RWPE2 (cell line): ENCODE measurements at places on chromosomes 3 and 15.
A peak's percentile ranks its signal among the peaks of the same experiment; 100 is the strongest.

- no peak for DNase-seq
These were observed 106.2 kb downstream of the DGKG start for GRCh38 chr3:186255703-186256331.

DNA sequence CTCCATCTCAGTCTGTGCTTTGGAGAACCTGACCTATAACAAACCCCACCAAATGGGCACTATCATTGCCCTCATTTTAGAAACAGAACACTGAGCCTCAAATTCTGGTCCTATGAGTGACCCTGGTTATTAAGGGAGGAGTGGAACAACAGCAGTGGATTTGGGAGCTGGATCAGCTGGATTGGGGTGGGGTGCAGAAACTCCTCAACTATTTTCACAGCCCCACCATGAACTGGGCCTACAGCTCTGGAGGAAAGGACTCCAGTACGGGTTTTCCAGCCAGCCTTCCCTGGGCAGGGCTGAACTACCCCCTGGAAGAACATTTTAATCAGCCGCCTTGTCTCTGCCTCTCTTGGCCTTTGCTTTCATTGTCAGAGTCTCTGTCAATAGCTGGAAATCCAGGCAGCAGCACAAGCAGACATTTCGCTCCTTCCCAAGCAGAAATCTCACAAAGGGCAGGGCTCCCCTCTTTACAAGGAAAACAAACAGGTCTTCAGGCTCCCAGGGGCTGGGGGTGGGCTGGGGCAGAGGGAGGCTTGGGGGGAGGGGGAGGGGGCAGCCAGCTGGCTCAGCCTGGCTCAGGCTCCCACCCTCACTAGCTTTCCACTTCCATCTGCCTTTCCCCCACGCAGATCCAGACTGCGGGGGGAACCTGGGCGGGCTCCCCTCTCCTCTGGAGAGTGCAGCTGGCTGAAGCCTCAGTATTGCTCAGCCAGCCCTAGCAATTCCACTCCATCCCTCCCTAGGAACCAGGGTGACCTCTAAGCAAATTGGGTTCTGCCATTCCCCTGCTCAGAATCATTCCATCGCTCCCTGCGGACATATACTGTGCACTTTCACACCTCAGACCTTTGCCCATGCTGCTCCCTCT lies 13.7 kb upstream of the TLE3 start:
- DNase-seq: no peak

- no peak for DNase-seq
These were observed 277.2 kb downstream of the TBL1XR1 start for GRCh38 chr3:176919836-176920765.

DNA sequence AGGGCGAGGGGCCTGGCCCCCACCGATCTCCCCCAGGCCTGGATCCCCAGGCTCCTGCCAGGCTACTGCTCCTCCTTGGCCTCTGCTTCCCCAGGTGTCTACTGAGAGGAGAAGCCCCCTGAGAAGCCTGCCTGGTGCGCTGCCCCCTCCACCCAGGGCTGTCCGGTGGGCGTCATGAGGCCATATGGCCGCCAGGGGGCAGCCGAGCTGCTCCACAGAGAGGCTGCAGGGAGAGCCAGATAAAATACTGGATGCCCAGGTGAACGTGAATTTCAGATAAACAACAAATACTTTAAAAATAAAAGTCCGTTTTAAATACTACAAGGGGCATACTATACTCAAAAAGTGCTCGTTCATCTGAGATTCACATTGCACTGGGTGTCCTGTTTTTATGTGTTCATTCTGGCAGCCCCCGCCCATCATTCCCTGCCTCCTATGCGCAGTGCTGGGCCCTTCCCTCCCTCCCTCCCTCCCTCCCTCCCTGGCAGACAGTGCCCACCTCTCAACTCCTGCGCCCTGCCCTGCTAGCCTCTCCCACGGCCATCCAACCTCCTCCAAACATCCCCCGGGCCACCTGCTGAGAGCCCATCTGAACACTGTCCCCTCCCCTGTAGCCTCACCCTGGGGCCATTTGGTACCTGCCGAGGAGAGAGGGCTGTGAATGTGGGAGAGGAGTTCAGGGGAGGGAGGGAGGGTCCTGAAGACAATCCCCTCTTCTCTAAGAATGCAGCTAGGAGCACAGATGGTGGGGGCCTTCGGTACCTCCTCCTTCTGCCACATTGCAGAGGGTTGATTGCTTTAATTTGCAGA lies 29.6 kb downstream of the PSTPIP1 start:
- DNase-seq: peak; percentile 62

DNA sequence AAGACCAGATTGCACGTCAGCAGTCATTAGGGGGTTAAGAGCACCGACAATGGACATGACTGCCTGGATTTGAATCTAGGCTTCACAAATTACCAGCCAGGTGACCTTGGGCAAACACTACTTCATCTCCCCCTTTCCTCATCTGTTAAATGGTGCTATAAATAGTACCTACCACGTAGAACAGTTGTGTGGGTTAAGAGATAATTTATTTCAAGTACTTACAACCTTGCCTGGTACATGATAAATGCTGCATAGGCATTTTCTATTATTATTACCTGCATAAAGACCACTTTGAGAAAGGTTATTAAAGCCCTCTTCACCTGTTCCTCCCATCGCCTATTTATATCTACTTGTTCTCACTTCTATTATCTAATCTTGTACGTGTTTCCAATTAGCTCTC lies 64.7 kb downstream of the BTD start:
- no peak for DNase-seq

GRCh38 chr3:152957491-152957890 lies 122.6 kb downstream of the P2RY1 start:
- DNase-seq: no peak

GRCh38 chr15:89367485-89368451 lies 33.1 kb upstream of the POLG start:
- DNase-seq: peak; percentile 86

DNA sequence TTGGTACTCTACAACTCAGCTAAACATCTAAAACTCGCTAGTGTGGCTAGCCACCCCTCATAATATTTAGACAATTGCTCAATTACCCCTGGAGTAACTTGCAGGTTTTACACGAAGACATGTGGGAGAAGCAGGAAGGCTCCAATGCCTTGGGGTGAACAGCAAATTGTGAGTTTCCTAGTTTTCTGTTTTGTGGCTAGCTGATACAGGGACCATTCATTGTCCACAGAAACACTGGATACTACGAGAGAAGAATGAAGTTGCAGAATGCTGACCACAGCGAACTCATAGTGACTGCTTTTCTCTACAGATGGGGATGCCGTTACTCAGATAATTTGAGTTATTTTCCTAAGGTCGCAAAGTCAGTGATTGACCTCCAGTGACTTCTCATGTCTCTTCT lies 212.9 kb downstream of the P3H2 start:
- DNase-seq: no peak

GRCh38 chr3:62203152-62203551 lies 170.2 kb downstream of the FEZF2 start:
- no peak for DNase-seq

GRCh38 chr15:94297558-94297957 lies 66.2 kb downstream of the MCTP2 start:
- DNase-seq: no peak

GRCh38 chr15:75923756-75924155 lies 20.1 kb downstream of the FBXO22 start:
- DNase-seq: no peak

- DNase-seq: peak; percentile 74
These were observed 518 bp downstream of the OXSR1 start for GRCh38 chr3:38165722-38166387.

GRCh38 chr15:57752436-57752835 lies 45.9 kb downstream of the POLR2M start:
- no peak for DNase-seq

DNA sequence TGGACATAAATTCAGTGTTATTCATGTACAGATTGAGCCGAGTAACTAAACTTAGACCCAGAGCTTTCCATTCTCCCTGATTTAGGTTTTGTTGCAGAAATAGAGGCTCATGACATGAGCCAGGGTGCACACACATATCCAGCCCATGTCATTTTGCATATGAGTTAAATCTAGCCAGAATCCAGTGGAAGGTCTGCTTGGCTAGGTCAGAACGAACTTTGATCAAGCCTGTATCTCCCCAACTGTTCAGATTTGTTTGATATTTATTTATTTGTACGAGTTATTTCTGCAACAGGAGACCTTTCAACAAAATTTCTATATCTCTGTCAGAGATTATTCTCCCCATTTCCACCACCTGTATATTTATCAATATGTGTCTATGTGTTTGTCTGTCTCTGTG lies 247.5 kb upstream of the THBS1 start:
- DNase-seq: no peak

- no peak for DNase-seq
These were observed 21.8 kb upstream of the CLDN18 start for GRCh38 chr3:137988152-137988551.

GRCh38 chr3:116032176-116032575 lies 408.9 kb downstream of the GAP43 start:
- DNase-seq: no peak

DNA sequence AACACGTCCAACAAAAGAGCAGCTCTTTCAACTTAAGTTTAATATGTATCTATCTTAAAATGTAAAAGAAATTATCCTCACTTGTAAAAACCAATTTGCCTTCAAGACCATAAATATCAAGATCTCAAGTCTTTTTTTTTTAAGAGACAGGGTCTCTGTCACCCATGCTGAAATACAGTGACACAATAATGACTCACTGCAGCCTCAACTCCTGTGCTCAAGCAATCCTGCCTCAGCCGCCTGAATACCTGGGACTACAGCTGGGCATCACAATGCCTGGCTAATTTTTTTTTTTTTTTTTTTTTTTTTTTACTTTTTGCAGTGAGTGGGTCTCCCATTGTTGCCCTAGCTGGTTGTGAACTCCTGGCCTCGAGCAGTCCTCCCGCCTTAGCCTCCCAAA lies 26.0 kb downstream of the ACAP2 start:
- DNase-seq: no peak

- DNase-seq: no peak
These were observed 161.7 kb downstream of the CD47 start for GRCh38 chr3:107929088-107929487.

DNA sequence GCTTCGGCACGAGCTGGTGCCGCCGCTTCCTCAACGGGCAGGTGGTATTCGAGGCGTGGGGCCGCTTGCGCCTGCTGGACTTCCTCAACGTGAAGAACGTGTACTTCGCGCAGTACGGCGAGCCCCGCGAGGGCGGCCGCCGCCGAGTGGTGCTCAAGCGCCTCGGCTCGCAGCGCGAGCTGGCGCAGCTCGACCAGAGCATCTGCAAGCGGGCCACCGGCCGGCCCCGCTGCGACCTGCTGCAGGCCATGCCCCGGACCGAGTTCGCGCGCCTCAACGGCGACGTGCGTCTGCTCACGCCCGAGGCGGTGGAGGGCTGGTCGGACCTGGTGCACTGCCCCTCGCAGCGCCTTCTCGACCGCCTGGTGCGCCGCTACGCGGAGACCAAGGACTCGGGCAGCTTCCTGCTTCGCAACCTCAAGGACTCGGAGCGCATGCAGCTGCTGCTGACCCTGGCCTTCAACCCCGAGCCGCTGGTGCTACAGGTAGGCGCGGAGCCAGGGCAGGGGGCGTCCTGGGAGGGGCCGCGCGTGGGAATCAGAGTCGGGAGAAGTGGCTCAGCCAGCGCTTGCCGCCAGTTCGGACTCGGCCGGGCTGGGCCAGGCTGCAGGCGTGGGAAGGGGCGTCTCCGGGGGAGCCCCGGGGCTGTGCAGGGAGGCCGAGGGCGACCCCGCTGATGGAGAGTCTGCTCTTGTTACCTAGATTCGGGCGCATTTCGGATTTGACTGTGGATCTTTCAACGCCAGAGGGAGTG lies 1.1 kb downstream of the DIPK2A start:
- peak; percentile 75 for DNase-seq

DNA sequence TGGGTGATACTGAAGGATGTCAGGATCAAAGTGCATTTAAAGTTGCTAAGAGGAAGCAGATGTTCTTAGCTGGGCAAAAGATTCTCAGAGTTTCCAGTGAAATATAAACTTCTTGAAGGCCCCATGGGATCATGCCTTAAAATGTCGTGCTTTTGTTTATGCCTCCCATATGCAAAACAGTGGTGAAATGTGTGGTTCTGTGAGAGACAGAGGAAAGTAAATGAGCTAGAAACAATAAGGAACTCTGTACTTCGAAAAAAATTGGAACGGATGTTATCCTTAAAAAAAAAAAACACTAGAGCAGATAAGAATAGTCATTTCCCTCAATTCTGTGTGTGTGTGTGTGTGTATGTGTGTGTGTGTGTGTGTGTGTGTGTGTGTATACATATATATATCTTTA lies 497.0 kb upstream of the TBL1XR1 start:
- DNase-seq: no peak

DNA sequence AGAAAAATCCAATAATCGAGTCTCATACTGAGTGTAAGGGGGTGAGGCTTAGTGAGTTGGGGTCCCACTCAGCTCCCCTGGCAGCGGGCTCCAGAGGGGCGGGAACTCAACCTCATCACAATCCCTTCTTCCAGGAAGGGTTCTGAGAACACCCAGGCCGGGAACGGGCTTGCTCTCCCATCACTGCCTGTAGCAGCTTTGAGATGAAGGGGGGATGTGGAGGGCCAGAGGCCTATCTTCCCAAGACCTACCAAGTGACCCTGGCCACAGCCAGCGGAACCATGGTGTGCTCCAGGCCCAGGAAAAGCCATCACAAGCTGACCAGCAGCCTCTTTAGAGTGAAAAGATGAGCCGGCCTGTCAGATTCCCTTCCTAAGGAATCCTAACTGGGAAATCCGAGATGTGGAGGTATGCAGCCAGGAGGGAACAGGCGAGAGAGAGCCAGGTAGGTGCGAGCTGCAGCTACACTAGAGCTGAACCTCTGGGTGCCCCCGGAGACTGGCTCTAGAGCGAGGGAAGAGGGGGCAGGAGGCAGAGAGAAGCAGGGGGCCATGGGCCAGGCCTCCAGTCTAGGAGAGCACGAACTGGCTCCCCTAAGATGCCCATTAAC lies 18.5 kb downstream of the GRAMD2A start:
- peak; percentile 65 for DNase-seq

DNA sequence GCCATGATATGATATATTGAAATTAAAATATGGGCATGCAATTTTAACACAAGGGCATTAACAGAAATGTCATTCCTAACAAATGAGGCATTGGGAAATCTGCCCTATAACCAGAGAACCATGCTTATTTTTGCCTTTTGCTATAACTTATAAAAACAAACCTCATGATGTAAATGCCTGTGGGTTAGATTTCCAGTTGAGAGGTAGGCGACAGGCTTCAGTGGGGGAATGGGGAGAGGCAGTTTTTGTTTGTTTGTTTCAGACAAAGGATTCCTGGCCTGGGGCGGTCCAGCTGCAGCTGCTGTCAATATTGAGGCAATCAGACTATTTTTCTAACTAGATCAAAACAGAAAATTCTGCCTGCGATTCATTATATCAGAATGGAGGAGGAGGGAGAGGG lies 490.4 kb upstream of the CFAP20DC start:
- DNase-seq: no peak
